Non-pigmented ciliary epithelial cell (primary cell): ENCODE measurements at places on chromosomes 1 and 21.

DNA sequence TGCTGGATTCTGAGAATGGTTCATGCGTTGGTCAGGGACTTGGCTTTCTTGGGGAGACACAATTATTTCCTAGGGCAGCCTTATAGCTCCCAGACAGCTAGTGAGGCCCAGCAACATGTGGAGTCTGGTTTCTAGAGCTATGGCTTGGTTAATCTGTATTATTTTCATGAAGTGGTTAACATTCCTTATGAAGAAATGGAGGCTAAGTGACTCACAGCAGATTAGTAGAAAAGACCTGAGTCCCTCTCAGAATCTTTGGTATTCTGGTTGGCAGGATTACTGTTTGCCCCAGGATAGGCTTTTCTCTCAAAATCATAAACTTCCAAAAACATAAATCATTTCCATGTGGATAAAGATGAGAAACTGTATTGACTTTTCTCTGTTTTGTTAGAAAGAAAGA, 42.3 kb downstream of the DUSP10 start:
- DNase-seq: peak; percentile 56

GRCh38 chr1:19639999-19640362, 4.1 kb upstream of the NBL1 start:
- DNase-seq: no peak

- DNase-seq: no peak
Measured at GRCh38 chr21:41147979-41148355, 20.0 kb upstream of the BACE2 start.

GRCh38 chr1:229440851-229441537, 7.1 kb upstream of the ACTA1 start:
- peak; percentile 44 for DNase-seq

DNA sequence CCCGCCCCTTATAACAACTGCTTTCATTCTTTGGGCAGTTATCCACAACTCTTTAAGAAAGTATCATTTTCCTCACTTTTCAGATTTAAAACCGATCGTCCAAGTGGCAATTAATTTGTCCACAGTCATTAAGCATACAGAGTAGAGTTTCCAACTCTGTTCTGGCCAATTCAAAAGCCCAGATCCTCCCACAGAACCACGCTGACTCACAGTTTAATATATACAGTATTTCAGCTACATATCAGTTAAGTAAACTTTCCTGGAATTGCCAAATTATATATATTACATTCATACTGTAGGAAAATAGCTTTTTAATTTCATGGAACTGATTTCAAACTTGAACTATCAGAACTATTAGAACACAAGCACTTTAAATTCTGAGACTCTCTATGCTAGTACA, 163.8 kb upstream of the ESRRG start:
- no peak for DNase-seq

DNA sequence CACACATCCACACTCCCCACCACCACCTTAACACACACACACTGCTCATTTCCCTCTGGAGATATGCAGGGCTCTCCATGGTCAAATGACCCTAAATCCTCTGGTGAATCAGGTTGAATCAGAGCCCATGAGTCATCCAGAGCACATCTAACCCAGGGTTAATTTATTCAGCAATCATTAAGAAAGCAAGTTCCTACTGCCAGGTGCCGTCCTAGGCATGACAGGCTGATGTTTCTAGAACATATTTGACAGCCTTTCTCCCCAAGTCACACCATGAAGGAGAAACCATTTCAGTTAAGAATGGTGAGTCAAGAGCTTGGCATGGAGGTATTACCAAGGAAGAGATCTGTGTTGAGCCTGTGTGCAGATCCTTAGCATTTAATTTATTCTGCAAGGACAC, 194.3 kb upstream of the CAMK1G start:
- DNase-seq: peak; percentile 88

DNA sequence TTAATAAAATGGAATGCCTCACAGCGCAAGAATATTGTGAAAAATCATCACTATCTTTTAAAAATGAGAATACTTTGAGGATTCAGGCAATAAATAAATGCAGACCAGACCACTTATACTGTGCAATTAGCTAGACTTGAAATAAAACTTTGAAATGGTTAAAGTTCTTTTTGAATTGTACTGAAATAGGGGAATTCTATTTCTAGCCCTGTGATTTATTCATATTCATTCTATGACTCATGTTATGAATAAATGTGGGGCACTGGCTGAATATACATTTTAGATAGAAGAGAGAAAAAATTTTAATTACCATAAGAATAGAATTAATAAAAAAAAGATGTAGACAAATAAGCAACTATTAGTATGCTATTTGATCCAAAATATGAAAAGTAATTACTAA, 16.4 kb upstream of the USP25 start:
- DNase-seq: no peak

GRCh38 chr1:30748098-30748698, 9.4 kb downstream of the LAPTM5 start:
- DNase-seq: no peak

GRCh38 chr1:35178874-35179380, 14.0 kb downstream of the SFPQ start:
- DNase-seq: no peak

DNA sequence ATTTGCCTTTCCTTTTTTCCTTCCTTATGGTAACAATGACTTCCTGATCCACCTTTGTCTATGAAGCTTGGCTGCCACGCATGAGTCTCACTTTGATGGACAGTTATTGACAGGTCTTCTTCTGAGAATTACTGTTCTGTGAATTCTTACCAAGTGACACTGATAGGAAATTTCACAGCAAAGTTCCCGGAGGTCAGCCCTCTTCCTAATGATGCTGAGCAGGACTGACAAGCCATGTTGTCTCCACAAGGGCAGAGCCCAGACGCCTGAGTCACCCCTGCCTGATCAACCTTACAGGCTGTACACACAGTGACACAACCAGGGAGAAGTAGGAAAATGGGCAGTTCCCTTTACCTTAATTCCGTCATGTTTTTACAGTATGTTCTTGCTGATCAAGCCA, 44.2 kb downstream of the ZC3H11B start:
- no peak for DNase-seq

- DNase-seq: no peak
Measured at GRCh38 chr1:10649517-10650201, 146.8 kb downstream of the CASZ1 start.

DNA sequence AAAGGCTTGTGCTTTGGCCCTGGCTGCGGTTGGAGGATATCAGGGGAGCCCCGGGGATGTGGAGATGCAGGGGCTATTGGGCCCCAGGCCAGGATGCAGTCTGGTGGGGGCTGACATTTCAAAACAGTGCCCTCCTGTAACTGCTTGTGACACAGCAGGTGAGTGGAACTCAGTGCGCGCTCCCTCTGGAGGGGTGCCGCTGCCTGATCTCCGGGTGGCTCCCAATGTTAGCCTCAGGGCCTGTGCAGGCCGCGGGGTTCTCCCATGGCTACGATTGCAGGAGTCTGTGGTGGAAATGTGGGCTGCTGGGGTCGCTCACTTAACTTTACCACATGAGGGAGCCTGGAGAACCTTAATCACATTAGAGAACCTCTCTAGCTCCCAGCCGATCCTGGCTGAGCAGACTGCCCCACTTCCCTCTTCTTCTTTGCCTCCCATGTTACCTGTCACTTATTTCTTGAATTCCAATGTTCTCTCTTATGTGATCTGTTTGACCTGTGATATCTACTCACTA, 163.2 kb downstream of the FMN2 start:
- no peak for DNase-seq

GRCh38 chr21:31847761-31848160, 25.1 kb upstream of the HUNK start:
- no peak for DNase-seq
